ENCODE measurements at places on chromosomes 3 and 15.
A peak's percentile ranks its signal among the peaks of the same experiment; 100 is the strongest.

DNA sequence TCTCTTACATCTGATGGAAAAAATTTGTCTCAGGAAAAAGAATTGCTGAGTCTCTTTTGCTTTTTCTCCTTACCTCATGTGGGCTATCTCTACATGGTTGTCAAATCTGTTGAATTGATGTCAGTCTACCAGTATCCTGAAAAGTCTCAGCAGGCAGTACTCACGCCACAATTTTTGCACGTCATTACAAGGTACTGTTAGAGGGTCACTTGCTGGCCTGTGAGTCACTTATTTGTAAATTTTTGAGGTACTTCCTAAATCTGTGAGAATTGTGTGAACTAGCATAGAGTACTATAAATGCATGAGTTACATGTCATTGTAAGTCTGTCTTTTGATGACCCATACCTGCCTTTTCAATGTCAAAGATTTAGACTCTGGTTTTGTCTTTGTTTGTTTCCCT, 15.9 kb downstream of the HPS3 start:
- no peak for DNase-seq

DNA sequence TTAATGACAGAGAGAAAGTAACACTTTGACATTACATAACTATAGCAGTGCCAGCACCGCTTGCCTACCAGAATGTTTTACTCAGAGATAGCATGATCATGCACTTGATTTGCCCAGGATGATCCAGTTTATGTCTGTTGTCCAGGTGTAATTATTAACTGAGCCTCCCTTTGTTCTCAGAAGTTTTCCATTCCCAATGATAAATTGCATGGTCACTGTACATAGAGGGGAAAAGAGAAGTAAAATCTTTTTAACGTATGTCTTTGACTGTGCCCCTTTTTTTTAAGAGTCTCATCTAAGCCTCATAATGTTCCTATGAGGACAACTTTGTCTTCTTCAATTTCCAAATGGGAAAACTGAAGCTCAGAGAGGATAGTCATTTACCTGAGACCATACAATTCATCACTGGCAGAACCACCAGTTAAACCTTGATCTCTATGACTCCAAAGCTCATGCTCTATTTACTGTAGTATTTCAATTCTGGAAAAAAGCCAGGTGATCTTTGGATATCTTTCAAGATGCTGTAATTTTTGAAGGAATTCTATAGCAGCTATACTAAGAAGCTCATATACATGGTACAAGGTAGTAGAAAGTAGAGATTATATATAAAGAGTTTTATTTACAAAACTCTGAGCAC, 25.1 kb downstream of the C3orf85 start:
- DNase-seq = no peak

DNA sequence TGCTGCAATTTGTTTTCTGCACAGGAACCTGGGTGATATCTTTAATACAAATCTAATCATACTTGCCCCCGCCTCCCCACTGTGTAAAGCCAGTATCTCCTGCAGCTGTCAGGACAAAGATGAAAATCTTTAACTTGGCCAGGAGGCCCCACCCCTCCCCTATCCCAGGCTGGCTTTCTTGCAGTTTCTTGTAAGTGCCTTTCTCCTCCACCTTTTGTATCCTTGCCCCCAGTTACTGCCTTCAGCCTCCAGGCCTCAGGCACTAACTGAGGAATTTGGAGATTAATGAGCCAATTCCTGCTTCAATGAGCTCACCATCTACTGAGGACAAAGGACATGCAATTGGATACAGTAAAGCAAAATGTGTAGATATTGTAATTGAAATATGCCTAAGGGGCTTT, 6.5 kb downstream of the GCSAM start:
- DNase-seq = no peak

- DNase-seq = no peak
Measured at GRCh38 chr15:101481917-101482525, 7.5 kb downstream of the PCSK6 start.

DNA sequence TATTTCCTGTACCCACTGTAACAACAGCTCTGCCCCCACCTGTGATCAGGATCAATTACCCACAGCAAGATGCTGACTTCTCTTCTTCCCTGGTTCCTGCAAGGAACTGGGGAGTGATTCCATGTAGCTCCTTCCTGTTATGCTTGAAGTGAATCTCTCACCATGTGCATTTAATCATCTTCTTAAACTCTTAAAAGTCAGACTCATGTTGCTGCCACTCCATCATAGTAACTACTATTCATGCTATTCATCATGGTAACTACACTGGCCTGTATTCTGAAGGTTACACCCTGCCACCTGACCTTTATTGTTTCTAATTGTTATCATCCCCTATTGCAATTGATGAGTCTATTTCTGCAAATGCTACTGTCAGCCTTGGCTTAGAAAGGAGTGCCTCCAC, 89.5 kb downstream of the SUCNR1 start:
- DNase-seq = no peak

DNA sequence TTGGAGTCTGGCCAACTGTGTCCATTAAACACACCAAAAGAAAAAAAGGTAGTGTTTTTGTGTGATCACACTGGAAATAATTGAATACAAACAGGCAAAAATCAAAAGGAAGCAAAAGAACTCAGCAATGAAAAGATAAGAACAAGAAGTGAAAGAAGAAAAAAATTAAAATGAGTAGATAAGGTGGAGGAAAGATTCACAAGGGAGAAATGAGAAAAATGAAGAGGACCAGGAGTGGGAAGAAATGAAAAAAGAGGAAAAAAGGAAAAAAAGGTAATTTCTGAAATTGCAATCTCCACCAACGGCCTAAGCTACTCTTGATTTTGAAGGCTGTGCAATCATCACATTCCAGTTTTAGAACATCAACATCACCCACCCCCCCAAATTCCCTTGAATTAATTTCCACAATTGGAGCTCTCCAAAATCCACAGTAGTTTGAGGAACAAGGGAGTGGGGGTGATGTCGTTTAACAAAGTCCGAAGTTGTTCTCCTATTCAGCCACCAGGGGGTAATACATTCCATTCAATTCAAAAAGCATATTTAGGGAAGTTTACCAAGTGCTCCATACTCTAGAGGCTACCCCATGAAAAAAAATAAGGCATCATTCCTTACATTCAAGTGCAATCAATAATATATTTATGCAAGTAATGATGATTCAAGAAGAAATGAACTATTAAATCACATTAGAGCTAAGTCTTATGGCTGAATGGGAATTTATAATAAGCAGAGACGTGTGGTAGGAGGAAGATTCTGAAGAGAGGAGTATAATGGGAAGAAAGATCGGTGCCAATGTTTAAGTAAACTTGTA, 37.4 kb downstream of the ZNF860 start:
- no peak for DNase-seq

DNA sequence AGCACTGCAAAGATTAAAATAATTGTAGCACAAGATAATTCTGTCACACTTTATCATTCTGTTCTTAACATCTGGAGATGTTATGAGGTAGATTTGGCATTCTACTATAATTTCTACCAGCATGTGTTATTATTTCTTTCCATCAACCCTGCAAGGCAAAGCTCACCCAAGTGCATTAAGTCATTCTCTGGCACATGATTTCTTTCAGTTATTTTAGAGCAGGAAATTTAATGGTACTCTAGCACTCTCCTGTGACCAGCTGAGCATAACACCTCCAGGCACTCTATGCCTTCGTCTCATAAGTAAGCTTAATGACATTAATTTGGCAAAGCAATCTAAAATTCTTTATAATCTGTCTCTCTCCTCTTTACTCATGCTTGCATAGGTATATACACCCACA, 300.2 kb upstream of the GPR149 start:
- DNase-seq = no peak

- no peak for DNase-seq
Measured at GRCh38 chr3:134201201-134202130, 49.2 kb downstream of the RYK start.

DNA sequence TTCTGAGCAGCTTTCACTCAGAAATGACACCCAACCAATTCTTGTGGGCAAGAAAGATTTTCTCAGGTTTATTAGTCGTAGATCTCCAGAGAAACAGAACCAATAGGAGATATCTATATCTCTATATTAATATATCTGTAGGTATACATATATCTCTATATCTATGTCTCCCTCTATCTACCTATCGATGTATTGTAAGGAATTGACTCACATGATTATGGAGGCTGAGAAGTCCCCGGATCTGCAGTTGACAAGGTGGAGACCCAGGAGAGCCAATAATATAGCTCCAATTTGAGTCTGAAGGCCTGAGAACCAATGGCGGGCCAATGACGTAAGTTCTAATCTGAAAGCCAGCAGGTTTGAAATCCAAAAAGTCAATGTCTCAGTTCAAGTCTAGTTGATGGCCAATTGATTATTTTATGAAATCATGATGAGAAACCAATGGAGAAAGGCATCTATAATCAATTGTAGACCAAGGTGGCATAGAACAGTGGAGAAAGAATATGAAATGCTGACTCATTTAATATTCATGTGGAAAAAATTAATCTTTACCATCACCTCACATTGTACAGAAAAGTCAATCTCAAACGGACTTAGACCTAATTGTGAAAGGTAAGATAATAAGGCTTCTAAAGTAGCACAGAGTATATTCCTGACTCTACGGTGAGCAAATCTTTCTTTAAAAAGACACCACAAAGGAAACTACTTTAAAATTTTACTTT, 65.6 kb upstream of the CHRNA7 start:
- DNase-seq = no peak

GRCh38 chr3:64445109-64445943, 220.1 kb upstream of the PRICKLE2 start:
- peak; percentile 39 for DNase-seq

- no peak for DNase-seq
Measured at GRCh38 chr3:53224536-53224935, 31.3 kb downstream of the TKT start.

DNA sequence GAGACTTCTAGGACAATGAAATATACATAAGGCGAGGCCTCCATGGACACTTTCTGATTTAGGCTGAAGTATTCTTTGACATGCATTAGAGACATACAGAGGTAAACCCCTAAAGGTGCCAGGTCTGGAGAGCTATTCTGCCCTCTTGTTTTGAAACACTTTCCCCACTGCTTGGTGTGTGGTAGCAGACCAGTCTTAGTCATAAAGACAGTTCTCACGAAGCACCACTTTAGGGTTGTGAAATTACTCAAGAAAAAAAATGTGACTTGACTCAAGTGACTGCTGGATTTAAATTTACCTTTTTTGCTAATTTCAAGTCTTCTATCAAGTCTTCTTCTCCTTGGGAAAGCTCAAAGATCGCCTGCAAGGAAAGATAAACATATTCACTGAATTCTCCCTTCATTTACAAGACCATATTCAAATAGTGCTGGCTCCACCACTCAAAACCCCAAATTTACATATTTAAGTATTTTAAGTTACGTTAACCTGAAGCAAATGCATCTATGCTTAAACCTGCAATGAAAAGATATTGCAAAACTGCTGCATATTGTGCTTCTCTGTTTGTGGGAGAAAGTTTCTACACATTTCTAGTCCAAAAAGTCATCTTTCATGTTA, 48.4 kb downstream of the ARHGEF3 start:
- DNase-seq = peak; percentile 57

DNA sequence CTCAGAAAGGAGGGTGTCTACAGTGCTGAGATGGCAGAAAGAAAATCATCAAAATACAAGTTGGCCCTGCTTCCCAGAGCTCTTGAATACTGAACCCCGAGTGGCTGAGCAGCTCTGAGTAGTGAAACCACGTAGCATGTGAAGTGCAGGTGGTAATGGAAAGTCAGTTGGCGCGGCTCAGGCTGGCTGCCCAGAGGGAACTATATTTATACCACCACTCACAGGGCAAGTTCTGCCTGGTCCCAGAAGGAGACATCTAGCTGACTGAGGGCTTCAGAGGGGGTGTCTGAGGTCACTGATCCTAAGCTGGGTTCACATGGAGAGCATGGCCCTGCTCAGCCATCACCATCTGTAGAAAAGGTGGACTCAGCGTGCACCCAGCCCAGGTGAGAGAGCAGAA, 129.6 kb upstream of the AGBL1 start:
- peak; percentile 34 for DNase-seq

GRCh38 chr15:57032338-57032737, 113.9 kb downstream of the TCF12 start:
- no peak for DNase-seq

DNA sequence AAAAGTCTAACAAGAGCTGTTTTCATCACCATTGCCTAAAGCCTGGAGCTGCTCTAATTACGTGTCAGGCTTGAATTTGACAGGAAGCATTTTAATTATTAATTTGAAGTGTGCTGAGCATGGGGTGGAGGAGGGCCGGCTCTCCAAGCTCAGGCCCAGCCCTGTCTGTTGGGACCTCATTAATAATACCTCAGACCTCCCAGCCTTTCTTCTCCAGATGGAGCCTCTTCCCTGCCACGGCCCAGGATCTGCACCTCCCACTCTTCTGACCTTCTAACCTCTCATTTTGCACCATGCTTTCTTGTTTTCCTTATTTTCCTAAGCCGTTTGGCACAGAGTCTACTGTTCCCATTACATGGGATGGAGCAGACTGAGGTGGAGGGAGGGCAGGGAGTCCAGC, 30.0 kb downstream of the INSYN1 start:
- DNase-seq = no peak

- no peak for DNase-seq
Measured at GRCh38 chr3:174777813-174778212, 81.3 kb upstream of the NAALADL2 start.

- no peak for DNase-seq
Measured at GRCh38 chr15:68483165-68483564, 51.2 kb upstream of the ITGA11 start.

GRCh38 chr15:56797720-56798275, 64.5 kb upstream of the ZNF280D start:
- no peak for DNase-seq

GRCh38 chr3:33089515-33089914, 7.4 kb downstream of the GLB1 start:
- peak; percentile 42 for DNase-seq

DNA sequence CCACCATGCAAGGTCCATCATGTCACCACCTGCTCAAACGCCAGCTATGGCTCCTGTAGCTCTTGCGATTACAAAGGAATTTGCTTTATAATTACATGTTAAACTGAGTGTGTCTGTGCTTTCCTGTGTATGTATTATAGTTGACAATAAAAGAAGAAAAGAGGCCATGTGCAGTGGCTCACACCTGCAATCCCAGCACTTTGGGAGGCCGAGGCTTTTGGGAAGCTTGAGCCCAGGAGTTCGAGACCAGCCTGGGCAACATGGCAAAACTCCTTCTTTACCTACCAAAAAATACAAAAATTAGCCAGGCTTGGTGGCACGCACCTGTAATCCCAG, 27.0 kb downstream of the ATRIP start:
- DNase-seq = no peak

DNA sequence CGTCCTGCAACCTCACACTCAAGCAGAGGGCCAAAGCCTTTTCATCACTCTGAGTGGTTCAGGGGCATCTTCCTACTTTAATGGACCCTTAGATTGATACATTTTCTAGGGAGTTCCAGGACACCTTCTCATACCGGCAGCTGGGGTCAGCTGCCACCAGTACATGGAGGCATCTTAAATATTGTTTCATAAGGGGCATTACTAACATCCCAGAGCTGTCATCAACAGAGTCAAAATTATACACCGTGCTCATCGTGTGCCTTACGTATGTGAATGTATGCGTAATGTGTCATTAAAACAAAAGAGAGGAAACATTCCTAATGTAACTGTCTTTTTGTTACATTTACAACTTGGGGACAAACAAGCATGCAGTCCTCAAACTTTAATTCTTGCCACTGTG, 57.9 kb downstream of the ARNT2 start:
- no peak for DNase-seq

GRCh38 chr3:70532806-70533205, 220.4 kb upstream of the MDFIC2 start:
- no peak for DNase-seq
